ELF-1 (cell line): ENCODE measurements at places on chromosomes 1 and 21.
A peak's percentile ranks its signal among the peaks of the same experiment; 100 is the strongest.

DNA sequence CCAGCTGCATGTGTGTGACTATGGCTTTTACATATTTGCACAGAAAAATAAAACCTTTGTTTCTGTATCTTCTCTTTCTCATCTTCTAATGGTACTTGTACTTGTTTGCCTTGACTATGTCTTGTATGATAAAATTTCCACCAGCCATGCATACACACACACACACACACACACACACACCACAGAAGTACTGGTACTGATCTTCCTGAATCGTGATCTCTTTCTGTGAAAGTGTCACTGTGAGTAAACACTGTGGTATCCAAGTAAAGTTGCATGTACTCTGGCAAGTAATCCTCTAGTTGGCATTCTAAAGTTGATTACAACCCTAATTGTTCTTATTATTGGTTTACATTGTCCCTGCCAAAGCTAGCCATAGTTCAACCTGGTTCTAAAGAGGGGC lies 176.7 kb downstream of the CRB1 start:
- DNase-seq, result no peak

- DNase-seq, result no peak
Measured at GRCh38 chr1:66350001-66350547, 183.9 kb upstream of the SGIP1 start.

- DNase-seq, result peak; percentile 2
Measured at GRCh38 chr1:61640531-61641530, 84.1 kb downstream of the TM2D1 start.

GRCh38 chr1:228163776-228164519 lies 1.7 kb upstream of the IBA57 start:
- no peak for DNase-seq

GRCh38 chr1:89483010-89483756 lies 41.4 kb upstream of the LRRC8B start:
- peak; percentile 37 for DNase-seq
